NCI-H1105 treated with DMSO at 0.1 percent for 48 hours (cell line): ENCODE measurements at places on chromosomes 6 and 20.

DNA sequence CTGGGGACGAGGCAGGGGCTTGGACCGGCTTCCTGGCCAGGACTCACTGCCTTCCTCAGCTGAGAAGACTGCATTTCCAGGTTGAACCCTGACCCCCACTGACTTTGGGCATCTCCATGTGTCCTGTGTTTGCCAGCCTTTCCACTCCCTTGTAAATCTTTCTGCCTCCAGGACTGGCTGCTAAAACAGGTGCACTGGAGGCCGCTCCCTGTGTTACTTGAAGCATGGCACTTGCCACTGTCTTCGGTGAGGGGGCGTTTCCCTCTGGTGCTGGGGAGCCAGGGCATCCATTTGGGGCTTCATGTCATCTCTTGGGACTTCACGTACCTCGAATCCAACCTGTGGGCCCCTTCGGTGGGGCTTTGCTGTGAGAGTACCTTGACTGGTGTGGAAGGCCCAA, 6.7 kb upstream of the RBM38 start:
- no peak for DNase-seq

DNA sequence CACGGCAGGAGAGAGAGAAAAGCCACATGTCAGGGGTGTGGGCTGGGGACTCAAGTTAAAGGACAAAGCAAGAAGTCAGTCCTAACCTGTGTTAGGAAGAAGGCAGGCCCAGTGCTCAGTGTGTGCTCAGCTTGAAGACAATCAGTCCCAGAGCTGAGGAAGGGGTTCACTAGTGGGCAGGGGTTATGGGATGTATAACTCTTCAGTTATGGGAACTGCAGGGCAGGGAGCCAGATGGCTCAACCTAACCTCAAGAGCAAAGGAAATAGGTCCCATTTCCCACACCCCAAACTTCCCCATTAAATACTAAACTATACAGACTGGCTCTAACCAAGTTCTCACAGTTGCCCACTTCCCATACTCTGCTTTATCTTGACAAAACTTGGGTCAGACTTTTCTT, 7.4 kb upstream of the SSTR4 start:
- no peak for DNase-seq

- peak; percentile 94 for DNase-seq
These were observed 119.4 kb downstream of the JARID2 start for GRCh38 chr6:15365273-15365687.

DNA sequence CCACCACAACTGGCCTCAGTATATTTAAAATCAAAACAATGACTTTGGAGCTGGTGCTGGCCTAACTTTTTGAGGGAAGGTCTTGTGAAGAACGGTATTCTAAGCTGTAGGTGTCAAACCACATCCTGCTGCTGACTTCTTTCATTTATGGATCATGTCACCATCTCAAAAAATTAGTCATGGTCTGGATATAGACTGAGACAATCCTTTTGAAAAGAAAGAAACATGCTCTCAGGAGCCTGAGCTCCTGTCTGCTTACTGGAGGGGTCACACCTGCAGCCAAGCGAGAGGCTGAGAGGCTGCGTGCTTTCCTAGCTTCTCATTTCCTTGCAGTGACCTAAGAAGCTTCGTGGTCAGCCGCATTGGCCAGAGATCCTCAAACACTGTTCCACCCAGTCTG, 55.2 kb downstream of the TIAM2 start:
- DNase-seq = no peak

DNA sequence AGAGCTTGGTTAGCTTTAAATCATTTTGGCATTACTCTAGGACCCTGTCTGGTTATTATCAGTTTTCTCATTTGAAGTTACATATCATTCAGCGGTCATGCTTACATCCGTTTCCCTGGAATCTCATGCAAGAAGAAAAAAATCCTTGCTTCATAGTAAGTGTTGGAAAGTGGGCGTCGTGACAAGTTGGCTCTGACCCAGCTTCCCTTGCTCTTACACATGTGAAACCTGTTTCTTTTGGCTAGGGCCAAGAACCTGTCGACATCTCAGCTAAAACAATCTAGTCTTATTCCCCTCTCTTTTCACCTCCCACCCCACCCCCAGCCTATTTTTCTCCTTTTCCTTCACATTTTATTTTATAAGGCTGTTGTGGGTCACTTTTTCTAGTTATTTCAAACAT, 45.5 kb downstream of the ANKS1A start:
- no peak for DNase-seq

- peak; percentile 38 for DNase-seq
These were observed 143.6 kb upstream of the GJE1 start for GRCh38 chr6:141988954-141989705.

DNA sequence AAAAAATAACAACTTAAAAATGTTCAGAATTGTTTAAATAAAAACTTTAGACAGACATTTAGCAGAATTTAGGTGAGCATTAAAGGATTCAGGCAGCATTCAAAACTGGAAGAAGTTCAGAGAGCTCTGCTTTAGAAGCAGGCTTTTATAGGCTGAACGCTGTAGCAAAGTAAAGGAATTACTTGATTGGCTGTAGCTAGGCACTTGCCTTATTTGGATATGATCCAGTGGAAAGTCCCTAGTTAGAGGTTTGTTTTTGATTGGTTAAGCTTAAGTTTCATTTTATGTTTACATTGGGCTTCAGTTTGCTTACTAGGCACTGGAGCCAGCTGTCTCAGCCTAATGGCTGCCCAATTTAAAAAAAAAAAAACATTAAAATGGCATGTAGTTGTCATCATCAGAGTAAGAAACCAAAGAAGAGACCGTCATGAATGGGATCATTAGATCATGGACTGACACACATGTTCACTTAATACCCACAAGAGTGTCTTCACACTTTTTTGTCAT, 65.1 kb downstream of the CBFA2T2 start:
- DNase-seq = peak; percentile 99

GRCh38 chr20:14219801-14220461, 117.5 kb downstream of the FLRT3 start:
- no peak for DNase-seq

GRCh38 chr20:35303382-35303734, 11.1 kb upstream of the FAM83C start:
- DNase-seq = no peak

- no peak for DNase-seq
These were observed 164.8 kb downstream of the SOBP start for GRCh38 chr6:107654764-107655163.

- no peak for DNase-seq
These were observed 23.2 kb downstream of the CTCFL start for GRCh38 chr20:57501461-57502335.

- DNase-seq = peak; percentile 76
These were observed at the start of gene NCOA6 for GRCh38 chr20:34825530-34826362. NCOA6 (minus strand) TSS chr20:34825651; CDS start chr20:34782355, 43,296 bp downstream.

DNA sequence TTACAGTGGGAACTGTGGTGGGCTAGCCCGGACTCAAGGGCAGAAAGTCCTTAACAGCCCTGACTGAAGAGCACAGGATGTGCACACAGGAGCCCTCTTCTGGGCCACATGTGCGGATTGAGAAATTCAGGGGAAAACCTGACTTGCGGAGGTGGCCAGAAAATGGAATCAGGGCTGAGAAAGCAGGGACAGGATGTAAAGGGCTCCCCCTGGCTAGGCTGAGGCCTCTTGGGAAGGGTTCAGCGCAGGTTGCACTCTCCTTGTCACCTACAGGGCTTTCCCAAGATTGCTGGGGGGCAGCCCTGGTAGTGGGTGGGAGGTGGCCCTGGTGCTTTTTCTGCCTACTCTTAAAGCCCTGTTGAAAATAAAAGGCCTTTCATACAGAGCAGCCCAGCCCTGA, 251.2 kb downstream of the SLC24A3 start:
- no peak for DNase-seq

- no peak for DNase-seq
These were observed 82.9 kb upstream of the MPC1 start for GRCh38 chr6:166465671-166466087.

GRCh38 chr6:118678866-118679265, 27.5 kb upstream of the CEP85L start:
- no peak for DNase-seq

- DNase-seq = peak; percentile 72
These were observed 172.9 kb downstream of the ADGRG6 start for GRCh38 chr6:142474531-142475289.

DNA sequence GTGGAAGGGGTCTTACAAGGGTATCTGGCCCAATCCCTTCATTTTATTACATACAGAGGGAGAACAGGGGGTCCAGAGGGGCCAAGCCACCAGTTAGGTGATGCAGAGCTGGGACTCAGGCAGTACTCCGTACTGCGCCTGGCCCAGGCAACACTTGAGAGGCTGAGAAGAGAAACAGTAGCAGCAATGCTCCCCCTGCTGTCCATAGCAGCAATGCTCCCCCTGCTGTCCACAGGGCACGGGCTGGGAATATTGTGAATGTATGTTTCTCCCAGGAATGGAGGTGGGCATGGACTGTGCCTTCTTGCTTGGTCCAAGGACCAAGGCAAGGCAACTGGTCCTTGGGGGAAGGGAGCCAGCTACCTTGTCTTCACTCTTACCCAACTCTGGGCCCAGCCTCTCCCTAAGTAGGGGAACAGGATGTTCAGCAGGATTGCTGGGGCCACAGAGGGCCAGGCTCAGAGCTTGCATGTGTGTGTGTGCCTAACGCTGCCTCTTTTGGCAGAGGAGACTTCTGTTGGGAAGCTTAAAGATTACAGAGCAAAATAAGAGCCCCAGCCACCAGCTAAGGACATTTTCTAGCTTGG, 14.8 kb upstream of the FAM83C start:
- DNase-seq = peak; percentile 27

- DNase-seq = no peak
These were observed 160.7 kb upstream of the KCNQ5 start for GRCh38 chr6:72461144-72461543.

DNA sequence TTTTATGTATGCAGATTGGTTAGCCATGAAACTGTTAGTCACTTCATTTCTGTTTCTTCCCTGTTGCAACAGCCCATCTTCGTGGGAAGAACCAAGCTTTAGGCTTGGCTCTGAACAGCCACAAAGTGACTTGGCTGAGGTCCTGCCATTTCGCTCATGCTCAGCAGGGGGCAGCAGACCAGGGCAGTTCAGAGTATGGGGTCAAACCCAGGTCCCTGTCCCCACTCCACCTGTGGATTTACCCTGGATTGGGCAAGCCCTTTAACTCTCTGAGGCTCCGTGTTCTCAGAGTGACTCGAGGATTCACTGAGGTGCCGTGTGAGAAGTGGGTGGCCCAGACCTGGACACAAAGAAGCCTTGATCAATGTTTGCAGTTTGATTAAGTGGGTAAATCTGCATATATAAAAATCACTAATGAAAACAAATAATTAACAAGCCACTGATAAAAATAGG, 19.8 kb upstream of the MAP1LC3A start:
- peak; percentile 55 for DNase-seq

GRCh38 chr6:34517966-34518365, 38.2 kb downstream of the SPDEF start:
- no peak for DNase-seq

GRCh38 chr6:21594416-21595281, 1.1 kb downstream of the SOX4 start:
- DNase-seq = peak; percentile 57

DNA sequence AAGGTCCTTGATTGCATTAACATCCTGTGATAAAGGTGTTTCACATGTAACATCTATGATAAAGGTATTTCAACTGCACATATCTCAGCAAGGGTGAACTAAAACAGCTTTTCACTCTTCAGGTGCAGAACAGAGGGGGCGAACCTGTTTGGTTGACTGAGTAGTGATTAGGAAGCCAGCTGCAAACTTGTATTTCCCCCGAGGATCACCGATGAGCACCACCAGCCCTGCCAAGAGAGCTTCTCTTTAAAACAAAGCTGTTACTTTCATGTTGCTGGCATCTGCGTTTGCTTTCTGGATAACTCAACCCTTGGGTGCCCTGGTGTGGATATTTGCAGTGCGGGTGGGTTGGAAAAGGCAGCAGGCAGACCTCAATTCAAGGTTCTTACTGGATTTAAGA, 39.6 kb downstream of the JAG1 start:
- no peak for DNase-seq

GRCh38 chr6:121826156-121826810, 390.8 kb downstream of the GJA1 start:
- DNase-seq = no peak

- DNase-seq = peak; percentile 85
These were observed 1.3 kb downstream of the TUBB start for GRCh38 chr6:30721198-30722024.

DNA sequence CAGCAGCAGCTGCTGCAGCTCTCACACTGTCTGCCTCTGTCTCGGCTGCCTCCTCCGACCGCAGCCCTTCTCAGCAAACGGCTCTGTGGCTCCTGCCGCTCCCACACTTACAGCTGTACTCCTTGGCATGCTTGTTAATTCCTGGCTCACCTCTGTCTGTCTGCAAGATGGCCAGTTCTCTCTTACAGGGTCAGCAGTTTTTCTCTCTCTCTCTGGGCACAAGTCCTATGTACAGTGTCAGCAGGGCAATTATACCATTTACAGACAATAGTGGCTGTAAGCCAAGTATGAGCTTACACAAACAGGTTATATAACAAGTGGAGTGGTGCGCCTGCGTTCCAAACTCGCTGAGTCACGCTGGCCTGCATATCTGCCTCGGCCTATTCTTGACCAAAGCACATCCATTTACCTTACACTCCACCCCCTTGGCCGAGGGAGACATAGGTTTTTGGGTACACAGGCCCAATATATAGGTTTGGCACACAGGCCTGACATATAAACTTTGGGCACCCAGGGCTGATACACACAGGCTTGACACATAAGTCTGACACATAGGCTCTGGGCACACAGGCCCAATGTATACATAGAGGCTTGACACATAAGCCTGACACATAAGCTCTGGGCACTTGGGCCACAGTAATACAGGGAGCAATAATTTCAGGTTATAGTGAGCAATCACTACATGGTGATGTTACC, 4.4 kb downstream of the ZKSCAN3 start:
- DNase-seq = no peak

GRCh38 chr20:20888266-20888656, 175.8 kb upstream of the RALGAPA2 start:
- DNase-seq = no peak

GRCh38 chr6:39942903-39943580, 8.8 kb upstream of the MOCS1 start:
- DNase-seq = no peak

GRCh38 chr20:10271494-10272219, 53.0 kb downstream of the SNAP25 start:
- DNase-seq = no peak

GRCh38 chr6:16318953-16319720, 80.8 kb downstream of the GMPR start:
- DNase-seq = no peak

- DNase-seq = no peak
These were observed 211.1 kb downstream of the ANKRD60 start for GRCh38 chr20:58017231-58017969.

GRCh38 chr6:2695454-2696095, 55.1 kb downstream of the MYLK4 start:
- peak; percentile 22 for DNase-seq

- DNase-seq = no peak
These were observed 681 bp downstream of the SYCP2 start for GRCh38 chr20:59932616-59933295.

GRCh38 chr20:47773371-47773786, 11.9 kb downstream of the SULF2 start:
- DNase-seq = no peak

DNA sequence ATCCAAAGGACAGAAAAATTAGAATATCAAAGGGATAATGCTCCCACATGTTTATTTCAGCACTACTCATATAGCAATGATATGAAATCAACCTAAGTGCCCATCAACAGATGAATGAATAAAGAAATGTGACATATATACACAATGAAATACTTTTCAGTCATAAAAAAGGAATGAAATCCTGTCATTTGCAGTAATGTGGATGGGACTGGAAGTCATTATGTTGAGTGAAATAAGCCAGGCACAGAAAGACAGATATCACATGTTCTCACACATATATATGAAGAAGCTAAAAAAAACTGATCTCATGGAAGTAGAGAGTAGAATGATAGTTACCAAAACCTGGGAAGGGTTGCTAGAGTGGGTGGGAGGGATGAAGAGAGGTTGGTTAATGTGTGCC, 135.7 kb downstream of the IBTK start:
- no peak for DNase-seq
